Hepatic stellate cell (primary cell): ENCODE measurements at places on chromosomes 1 and 21.

DNA sequence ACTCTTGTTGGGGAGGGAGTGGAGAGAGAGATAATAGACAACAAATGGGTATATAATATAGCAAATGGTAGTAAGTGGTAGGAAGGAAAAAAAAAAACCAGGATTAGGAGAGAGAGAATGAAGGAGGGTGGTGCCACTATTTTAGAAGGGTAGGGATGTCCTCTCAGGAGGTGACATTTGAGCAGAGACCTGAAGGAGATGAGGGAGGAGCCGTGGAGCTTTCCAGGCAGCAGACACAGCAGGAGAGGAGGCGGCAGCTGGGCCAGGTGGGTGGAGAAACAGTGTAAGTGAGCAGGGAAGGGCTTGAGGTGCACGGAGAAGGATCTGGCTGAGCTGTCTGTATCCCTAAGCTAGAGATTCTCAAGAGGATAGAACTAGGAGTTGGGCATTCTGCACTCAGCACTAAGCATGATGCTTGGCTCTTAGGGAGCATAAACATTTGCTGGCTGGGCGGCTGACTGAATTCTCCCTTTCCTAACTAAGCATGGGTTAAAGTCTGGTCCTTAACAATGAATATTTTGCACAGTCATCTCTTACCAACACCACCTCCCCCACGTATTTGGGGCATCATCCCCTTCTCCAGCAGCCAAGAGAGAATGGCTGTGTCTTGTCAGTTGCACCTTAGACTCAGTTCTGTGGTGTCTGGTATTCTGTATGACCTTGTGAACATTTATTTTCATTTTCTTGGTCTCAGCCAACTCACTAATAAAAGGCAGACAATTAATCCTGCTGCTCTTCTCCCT is 27.6 kb upstream of the SARS1 start:
- DNase-seq, result no peak

GRCh38 chr21:36839123-36839522 is 127.3 kb downstream of the HLCS start:
- peak; percentile 40 for DNase-seq

GRCh38 chr1:56921479-56921878 is 44.3 kb downstream of the C8B start:
- no peak for DNase-seq

DNA sequence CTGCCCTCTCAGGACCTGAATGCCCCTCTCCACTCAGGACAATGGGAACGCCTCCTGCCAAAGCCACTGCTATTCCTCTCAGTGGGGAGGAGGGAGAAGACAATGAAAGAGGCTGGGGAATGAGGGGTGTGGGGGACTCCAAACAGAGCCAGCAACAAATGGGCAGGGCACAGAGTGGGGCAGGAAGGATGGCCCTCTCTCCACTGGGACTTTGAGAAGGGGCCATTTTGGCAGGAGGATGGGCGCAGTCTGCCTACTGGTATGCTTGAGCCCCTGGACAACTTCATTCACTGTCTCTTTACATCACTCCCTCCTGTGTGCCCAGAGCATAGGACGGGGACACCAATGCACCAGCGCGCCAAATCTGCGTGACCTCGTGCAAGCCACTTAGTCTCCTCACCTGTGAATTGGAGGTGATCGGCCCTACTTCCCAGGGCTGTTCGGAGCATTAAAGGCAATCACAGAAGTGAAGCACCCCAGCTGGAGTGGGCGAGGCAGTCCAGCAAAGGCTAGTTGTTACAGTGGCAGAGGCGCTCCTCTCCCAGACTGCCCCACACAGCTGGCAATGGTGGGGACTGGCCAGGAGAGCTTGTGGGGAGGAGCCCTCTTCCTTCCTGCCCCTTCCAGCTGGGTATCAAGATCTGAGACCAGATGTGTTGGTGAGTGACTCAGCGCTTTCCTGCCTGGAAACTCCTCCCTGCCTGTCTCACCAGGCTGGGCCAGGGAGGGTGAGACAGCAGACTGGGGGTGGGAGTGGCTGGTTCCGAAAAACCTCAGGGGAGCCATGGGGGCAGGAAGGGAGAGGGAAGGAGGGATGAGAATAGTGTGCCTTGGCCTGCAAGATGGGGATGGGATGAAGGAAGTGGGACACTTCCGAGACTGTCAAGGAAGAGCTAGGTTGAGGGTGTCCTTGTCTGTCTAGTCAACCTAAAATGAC is 22.4 kb upstream of the SYNC start:
- peak; percentile 92 for DNase-seq

DNA sequence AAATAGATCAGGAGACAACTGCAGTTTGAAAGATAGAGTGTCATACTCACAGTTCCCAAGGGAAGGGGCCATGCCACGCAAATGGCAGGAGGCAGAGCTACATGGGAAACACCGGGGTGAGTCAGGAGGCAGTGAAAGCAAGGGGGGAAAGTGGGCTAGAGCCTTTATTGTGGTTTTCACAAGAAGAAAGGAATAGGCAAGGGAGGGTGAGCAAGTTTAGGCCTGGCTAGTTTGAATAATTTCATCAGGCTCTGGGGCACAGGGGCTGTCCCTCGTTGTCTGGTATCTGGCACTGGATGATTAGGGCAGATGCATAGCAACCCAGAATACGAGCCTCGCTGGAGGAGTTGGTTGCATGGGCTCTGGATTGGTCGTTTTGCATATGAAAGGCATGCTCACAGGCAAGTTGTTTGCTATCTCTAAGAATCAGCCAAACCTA is 17.0 kb upstream of the ITLN2 start:
- DNase-seq, result no peak

DNA sequence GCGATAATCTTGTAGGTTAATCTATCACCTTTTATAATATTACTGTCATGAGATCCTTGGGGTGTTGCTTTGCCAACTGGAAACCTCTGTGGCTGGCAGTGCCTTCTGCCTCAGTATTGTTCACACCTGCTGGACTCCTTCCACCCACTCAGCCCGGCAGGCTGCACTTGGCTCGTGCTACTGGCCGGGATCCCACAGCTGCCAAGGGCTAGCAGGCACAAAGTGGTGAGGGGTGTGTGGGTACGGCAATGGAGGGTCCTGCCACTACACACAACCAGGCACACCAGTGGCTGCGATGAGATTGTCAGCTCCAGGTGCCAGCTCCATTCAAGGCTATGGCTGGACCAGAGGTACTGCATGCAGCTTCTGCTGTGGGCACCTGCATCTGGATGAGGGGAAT is 191.2 kb upstream of the LYPLAL1 start:
- DNase-seq, result no peak

- no peak for DNase-seq
Observed at GRCh38 chr1:151728151-151729054, 7.1 kb downstream of the RIIAD1 start.

GRCh38 chr1:67053535-67053784 is 488 bp downstream of the SLC35D1 start:
- peak; percentile 61 for DNase-seq

DNA sequence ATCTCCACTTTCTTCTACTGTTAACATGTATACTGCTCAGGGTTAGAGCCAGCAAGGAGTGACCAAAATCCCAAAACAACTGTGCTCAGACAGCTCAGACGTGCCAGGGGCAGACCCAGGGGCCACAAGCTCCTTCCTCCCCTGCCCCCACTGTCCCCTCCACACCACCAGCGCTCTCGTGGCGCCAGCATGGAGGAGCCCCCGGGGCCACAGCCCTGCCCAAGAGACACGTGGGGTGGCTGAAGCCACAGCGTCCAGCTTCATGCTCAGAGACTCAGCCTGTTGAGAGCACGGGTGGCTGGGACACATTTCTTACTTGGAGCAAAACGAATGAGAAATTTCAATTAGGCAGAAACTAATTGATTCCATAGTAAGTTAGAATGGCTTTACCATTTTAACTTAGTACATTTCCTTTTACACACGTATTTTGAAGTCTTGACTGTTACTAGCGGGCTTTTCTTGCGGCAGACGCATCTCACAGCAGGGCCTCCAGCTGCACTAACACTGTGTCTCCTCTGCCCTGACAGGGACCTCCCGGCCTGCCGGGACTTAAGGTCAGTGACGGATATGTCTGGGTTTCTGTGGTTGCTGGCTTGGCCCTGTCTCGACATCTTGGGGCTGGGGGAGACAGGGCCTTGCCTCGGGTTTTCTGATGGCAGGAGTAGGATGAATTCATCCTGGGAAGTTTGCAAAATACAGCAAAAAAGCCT is 54.2 kb downstream of the SLC19A1 start:
- no peak for DNase-seq

GRCh38 chr1:55610203-55610602 is 395.0 kb upstream of the USP24 start:
- peak; percentile 7 for DNase-seq

DNA sequence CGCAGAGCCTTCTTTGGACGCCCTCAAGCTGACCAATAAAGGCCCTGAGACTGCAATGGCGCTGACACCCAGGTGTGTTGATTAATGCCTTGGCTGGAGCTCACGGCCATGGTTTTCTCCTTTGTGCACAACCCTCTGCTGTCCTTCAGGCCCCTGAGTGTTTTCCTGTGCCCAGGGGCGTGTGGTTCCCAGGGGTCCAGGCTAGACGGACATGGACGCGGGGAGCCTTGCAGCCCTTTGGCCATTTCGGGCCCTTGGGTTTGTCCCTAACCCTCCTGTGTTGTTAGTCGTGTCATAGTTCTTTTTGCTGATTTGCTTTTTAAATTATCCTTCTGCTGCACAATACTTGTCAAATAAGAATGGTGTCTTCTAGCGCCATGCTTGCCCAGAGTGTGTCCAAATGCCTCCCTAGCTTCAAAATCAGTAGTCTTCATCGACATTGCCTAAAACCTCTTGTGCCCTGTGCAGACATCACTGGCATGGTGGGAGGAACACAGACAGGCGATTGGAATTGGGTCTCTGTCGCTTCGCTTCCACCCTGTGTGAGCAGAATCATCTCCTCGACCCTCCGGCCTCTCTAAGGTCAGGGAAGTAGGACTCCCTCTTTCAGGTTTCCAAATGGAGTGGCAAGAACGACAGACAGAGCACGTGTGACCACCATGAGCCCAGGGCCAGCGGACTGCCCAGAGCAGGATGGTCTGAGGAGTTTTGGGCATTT is 1.9 kb downstream of the KRTAP10-4 start:
- DNase-seq, result no peak
